ENCODE measurements at places on chromosomes 3 and 15. TPM values are rescaled to one million over a fixed set of nuclear protein-coding genes. Genes with fewer than 3 reads are reported as not detected.
A peak's percentile ranks its signal among the peaks of the same experiment; 100 is the strongest.

Gene TMC3
- not detected for total RNA-seq

Gene GOLGA8J
- total RNA-seq, result not detected

- no peak for DNase-seq
Observed at GRCh38 chr3:159853506-159853864, 135.2 kb upstream of the IL12A start.

Gene GOLGA6B
- total RNA-seq, result not detected

DNA sequence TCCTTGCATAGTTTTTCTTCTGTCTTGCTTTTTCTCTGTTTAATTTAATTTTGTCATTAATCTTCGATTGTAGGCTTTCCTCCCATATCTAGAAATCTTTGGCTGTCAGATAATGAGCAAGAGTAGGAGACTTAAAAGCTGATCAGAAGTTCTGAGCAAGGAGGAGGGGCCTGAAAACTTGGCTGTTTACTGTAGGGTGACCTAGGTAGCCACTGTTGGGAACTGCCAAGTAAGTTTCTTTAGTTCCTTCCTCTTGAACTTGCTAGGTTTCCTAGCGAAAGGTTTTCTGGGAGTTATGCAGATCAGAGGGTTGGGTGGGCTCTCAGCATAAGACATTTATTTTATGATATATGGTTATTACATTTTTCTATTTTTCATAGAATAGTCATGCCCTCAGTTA lies 14.5 kb downstream of the ALPK3 start:
- DNase-seq, result no peak

DNA sequence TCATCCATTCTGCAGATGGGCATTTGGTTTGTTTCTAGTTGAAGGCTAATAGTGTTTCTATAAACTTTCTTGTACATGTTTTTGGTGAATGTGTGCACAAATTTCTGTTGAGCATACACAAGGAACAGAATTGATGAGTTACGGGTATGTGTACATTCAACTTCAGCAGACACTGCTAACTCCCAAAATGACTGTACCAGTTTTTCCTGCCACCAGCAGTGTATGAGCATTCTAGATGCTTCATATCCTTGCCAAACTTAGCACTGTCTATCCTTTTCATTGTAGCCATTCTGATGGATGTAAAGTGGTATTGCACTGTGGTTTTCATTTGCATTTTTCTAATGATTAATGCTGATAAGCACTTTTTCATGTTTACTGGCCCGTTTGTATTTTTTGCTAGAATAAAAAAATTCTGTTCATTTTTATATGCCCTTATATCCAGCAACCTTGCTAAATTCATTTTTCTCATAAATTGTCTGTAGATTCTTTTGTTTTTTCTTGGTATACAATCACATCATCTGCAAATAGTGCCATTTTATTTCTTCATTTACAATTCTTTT lies 110.2 kb downstream of the ATP1B3 start:
- DNase-seq, result no peak

Gene CACNA2D2
- total RNA-seq, result 1.9 TPM

Gene TM4SF18
- 0.95 TPM for total RNA-seq

GRCh38 chr3:180275176-180275575 lies 238.4 kb upstream of the PEX5L start:
- no peak for DNase-seq

GRCh38 chr3:115549071-115549470 lies 74.2 kb upstream of the GAP43 start:
- DNase-seq, result no peak

Gene C3orf52
- 35.7 TPM for total RNA-seq

GRCh38 chr15:52709187-52709981 lies 30.2 kb upstream of the ATOSA start:
- peak; percentile 85 for DNase-seq

- no peak for DNase-seq
Observed at GRCh38 chr3:2311022-2311421, 212.4 kb downstream of the CNTN4 start.

GRCh38 chr3:71611099-71611498 lies 27.6 kb upstream of the FOXP1 start:
- no peak for DNase-seq

Measured in left colon (tissue), 2 donors.